Vagina (tissue), 2 donors: ENCODE measurements at places on chromosomes 12 and 14. TPM values are rescaled to one million over a fixed set of nuclear protein-coding genes. Genes with fewer than 3 reads are reported as not detected.
A peak's percentile ranks its signal among the peaks of the same experiment; 100 is the strongest.

DNA sequence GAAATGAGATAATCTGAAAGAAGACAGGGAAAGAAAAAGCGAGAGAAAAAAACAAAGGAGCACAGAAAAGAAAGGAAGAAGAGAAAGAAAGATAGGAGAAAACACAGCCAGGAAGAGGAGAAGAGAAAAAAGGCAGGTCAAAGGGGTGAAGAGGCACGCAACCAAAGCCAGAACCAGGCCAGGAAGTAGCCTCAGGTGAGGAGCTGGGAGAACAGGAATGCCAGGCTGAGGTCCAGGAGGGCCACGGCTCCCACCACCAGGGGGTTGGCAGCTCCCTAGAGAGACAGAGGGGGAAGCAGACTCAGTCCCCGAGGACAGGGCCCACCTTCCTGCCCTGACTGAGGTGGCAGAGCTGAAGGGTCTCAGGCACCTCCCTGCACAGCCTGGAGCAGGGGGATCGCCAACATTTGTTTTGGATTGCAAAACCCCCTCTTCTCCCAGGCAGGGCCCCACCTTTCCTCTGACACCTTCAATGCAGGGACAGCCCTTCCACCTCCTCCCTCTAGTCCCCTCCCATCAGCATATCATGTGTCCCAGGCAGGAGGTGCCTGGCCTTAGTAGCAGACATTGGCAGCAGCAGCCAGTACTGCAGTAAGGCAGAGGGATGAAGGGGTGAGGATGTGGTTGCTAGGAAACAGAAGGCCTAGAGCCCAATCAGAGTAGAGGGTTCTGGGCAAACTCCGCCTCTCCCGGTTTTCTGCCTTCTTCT, 2.0 kb upstream of the AP1G2 start:
- H3K27me3 ChIP-seq, result no peaks in the 10 kb centered on the region
- no peak for DNase-seq
- H3K36me3 ChIP-seq, result no peaks in the 10 kb centered on the region
- no peak overlapping the region for H3K27ac ChIP-seq
- H3K4me3 ChIP-seq, result no peak overlapping the region
- H3K4me1 ChIP-seq, result peaks cover 23% of the 10 kb centered on the region

GRCh38 chr12:94769047-94769420, 118.7 kb upstream of the TMCC3 start:
- no peak for DNase-seq
- no peaks in the 10 kb centered on the region for H3K27me3 ChIP-seq
- no peak overlapping the region for H3K4me3 ChIP-seq
- no peak overlapping the region for H3K27ac ChIP-seq
- no peaks in the 10 kb centered on the region for H3K36me3 ChIP-seq

The DHRS2 gene
- 0.25 TPM for total RNA-seq

DNA sequence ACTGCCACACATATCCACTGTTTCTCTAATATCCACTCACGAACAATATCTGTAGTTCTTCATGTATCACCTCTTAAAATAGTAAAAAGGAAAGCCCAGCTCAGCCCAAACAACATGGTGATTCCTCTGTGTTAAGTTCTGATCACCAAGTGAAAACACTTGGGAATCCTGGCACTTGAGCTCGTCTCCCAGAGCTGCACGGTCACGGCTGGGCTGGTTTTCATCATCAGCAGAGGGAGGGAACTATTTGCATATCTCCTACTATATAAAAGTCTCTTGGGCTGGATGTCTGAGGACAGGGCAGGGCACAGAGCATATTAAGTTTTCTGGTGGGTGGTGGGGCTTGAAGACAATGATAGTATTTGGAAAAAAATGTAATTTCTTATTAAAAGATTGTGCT, 870.6 kb downstream of the TMEM121 start:
- H3K36me3 ChIP-seq, result no peaks in the 10 kb centered on the region
- no peak for DNase-seq
- H3K4me1 ChIP-seq, result no peaks in the 10 kb centered on the region
- H3K4me3 ChIP-seq, result no peak overlapping the region
- no peaks in the 10 kb centered on the region for H3K27me3 ChIP-seq

The OVCH1 gene
- total RNA-seq, result 0.25 TPM

The KRT79 gene
- 1.7 TPM for total RNA-seq

DNA sequence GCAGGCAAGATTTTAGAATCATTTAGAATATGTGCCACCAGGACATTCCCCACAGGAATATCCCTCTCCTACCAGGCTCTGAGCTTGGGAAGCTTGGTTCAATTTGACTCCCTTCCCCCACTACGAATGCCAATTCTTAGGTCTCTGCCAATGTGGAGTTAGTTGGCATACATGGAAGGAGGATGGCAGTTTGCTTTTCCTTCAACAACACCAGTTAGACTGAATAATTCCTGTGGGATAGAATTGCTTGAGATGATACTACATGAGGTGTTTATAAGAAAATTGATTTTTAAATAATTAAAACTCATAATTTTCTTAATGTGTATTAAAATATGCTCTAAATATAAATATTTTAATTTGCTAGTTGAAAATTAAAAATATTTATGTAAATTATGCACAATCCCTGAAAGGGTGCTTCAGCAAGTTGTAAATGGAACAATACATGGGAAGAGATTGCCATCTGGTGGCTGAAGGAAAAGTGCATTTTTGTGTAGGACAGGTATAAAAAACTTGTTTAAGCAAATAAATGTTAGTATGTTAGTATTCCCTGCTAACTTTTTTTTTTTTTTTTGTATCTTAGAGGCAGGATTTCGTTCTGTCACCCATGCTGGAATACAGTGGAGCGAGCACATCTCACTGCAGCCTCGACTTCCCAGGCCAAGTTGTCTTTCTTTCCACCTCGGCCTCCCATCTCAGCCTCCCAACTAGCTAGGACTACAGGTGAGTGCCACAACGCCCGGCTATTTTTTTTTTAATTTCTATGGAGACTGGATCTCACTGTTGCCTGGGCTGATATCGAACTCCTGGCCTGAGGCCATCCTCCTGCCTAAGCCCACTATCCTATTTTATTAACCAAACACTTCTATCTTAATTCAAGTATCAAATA, 25.8 kb upstream of the STRAP start:
- no peaks in the 10 kb centered on the region for H3K36me3 ChIP-seq
- no peak for DNase-seq
- H3K4me3 ChIP-seq, result no peak overlapping the region
- H3K27ac ChIP-seq, result peak overlapping the region; percentile 42

GRCh38 chr14:76090616-76091391, 60.9 kb upstream of the GPATCH2L start:
- no peak overlapping the region for H3K4me3 ChIP-seq
- no peaks in the 10 kb centered on the region for H3K36me3 ChIP-seq
- no peak overlapping the region for H3K27ac ChIP-seq
- DNase-seq, result no peak
- no peaks in the 10 kb centered on the region for H3K27me3 ChIP-seq

DNA sequence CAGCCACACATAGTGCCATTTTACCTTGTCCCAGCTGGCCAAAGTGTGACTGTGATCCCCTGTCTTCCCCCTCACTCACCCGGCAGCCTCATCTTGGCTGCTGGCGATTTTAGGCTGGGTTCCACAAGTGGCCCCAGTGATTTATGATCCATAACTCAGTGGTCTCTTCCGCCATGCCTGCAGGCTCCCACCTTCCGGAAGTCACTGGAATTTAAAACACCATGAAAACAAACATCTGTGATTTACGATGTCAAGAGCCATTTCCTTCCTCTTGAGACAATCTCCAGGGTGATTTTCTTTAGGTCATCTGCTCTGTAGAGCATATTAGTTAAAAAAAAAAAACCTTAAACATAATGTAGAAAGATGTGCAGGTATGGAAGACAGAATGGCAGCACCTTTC, 282.3 kb downstream of the CACNA1C start:
- H3K4me3 ChIP-seq, result no peak overlapping the region
- no peaks in the 10 kb centered on the region for H3K27me3 ChIP-seq
- peak overlapping the region; percentile 95 for H3K27ac ChIP-seq
- peaks cover 32% of the 10 kb centered on the region for H3K4me1 ChIP-seq
- no peak for DNase-seq

DNA sequence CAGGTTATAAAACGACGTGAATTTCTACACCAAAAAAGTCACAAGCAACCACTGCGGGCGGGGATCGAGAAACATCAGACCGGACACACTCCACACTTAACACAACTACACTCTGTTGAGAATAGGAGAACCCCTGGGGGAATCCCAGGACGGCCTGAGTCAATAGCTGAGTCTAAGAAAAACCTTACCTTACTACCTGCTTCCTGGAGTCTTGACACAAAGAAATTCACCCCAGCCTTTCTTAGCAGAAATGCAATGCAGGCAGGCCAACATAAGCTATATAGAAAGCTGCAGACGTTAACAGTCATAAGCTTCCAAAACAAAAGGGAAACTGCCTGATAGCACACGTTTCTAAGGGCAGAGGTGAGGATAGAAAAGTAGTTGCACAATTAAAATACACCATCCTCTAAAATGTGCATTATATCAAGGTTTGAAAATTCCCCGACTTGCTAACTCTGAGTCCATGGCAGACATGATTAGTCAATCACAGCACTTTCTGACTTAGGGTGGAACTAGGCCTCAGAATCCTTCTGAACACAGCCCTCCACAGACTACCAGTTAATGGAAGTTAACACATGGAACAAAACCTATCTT, 68.0 kb downstream of the CCDC88C start:
- H3K4me3 ChIP-seq, result no peak overlapping the region
- no peaks in the 10 kb centered on the region for H3K27me3 ChIP-seq
- no peak for DNase-seq
- H3K27ac ChIP-seq, result no peak overlapping the region
- H3K4me1 ChIP-seq, result peaks cover 32% of the 10 kb centered on the region
